ENCODE measurements at places on chromosomes 5 and 9.

- DNase-seq: no peak
These were observed 29.5 kb downstream of the SLC25A46 start for GRCh38 chr5:110768138-110768860.

DNA sequence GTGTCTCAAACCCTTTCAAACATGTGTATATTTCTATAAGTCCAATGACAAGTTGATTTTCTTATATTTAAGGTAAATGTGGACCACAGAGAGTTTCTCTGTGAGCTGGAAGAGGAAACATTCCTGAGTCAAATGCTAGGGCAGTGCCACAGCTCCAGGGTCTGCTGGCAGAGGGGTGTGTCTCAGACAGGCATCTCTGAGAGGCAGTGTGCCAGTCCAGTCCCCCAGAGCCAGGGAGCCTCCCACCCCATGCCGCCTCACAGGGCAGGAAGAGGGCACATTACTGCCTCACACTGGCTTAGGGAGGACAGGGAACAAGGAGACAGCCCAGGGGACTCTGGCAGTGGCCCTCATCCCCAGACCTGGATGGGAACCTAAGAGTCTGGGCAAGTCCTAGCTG, 120.2 kb downstream of the TENT4A start:
- no peak for DNase-seq

GRCh38 chr9:567128-567746, 274.3 kb upstream of the DMRT1 start:
- DNase-seq: no peak

GRCh38 chr9:108468364-108468763, 387.4 kb downstream of the ACTL7B start:
- DNase-seq: no peak

GRCh38 chr5:15664961-15665360, 165.0 kb downstream of the FBXL7 start:
- no peak for DNase-seq

DNA sequence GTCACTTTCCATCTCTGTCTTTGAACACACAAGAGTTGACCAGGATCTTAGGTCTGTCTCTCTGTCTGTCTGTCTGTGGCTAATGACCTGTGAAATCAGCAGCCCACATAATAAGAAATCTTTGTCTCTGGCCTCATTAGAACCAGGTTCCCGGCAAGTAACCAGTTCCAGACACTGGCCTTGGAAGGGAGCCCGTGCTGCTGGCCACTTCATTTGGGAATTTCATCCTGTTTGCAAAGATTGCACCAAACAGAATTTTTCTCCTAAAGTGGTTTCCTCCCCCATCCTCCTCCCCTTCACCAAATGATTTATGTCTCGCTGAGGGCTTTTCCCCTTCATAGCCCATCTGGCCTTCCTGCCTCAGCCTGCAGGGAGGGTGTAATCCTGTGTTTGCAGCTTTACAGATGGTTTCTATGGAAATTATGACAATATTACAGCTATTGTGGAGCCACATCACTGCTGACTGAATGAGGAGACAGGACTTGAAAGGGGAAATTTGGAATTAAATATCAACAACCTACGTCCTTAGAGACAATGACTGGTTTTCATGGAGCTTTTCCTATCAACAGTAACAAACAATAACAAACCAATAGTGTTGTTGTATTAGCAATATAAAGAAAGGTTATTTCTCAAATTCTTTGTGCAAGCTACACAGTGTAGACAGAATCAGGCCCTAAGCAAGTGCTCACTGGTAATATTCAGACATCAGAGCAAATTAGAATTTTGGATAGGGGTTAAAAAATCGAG, 25.7 kb downstream of the DPYSL3 start:
- DNase-seq: no peak

DNA sequence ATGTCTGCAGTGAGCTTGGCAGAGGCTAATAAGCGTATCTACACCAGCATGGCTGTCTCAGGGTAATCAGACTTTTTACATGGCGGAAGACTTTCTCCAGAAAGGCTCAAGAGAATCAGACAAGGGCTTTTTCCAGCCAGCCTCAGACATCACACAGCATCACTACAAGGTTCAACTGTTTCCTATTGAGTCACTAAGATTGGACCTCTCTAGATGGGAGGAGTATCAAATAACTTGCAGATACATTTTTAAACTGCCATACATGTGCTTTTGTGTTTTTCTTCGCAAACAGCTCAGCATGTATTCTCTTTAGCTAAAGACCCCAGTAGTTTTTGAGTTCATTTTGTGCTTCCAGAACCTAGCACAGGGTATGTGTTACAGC, 22.9 kb upstream of the PIK3R1 start:
- DNase-seq: no peak

DNA sequence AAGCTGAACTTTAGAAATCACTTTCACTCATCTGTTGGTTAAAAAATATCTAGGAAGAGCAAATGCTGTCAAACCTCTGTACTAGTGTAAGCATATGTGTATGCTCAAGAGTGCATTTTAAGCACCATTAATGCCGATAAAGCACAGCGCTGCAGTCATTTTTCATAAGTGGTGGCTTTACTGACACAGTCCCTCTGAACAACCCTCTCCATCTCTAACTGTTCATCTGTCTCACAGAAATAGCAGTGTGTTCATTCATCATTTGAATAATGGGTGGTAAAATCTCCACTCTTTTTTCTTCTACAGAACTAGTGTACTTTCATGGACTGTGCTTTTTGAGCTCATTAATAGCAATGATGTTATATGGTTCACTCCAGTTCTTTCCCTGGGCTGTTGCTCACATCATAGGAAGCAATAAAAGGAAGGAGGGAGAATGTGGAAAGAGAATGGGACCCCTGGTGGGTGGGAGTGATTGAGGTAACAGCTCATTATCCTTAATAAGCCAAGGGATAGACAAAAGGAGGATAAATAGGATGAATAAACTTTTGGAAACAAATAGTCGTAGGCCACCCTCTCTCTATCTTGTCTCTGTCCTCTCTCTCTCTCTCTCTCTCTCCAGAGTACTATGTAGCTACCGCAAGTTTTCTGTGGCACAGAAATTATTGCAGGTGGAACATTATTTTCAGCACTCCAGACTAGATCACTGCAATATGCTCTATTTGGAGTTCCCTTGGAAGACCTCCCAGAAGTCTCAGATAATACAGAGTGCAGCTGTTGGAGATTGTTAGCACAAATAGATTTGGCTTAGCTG, 117.9 kb upstream of the PRDM9 start:
- DNase-seq: no peak
